ENCODE measurements at places on chromosomes 1 and 21.

GRCh38 chr1:9653210-9653490 is 1.6 kb downstream of the PIK3CD start:
- no peak for DNase-seq

GRCh38 chr1:66137235-66137634 is 344.5 kb downstream of the PDE4B start:
- peak; percentile 7 for DNase-seq

GRCh38 chr1:84299536-84300170 is 1.9 kb upstream of the SAMD13 start:
- DNase-seq, result no peak

DNA sequence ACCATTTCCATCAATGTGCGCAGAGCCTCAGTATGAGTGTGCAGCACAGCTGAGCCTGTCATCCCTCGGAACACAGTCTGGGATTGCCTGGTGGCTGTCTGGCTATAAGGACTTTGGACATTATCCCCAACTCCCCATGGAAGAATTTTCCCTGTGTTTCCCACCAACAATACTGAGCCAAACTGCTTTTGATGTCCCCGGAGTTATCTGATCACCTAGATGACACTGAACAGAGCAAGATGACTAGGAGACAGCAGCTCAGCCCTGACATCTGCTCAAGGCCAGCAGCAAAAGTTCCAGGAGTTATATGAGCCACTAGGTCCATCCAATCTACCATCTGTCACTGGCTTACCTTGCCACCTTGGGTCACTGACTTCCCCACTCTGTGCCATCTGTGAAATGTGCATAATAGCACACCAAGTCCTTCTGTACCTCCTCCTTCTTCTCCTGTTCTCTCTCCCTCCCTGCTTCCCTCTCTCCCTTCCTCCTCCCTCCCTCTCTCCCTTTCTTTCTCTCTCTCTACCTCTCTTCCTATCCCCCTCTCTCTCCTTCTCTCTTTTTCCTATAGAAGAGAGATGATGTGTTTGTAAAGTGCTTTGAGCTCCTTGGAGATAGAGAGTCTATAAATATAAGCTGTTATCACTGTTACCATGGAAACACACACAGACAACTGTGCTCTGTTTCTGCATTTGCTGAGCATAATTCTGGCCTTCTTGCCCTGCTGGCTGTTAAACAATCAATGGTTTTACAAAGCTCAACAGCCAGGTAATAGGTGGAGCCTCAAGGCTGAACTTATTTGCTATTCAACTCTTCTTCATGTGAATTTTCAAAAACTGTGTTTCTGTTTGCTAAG is 19.7 kb upstream of the ATP1B1 start:
- DNase-seq, result no peak

DNA sequence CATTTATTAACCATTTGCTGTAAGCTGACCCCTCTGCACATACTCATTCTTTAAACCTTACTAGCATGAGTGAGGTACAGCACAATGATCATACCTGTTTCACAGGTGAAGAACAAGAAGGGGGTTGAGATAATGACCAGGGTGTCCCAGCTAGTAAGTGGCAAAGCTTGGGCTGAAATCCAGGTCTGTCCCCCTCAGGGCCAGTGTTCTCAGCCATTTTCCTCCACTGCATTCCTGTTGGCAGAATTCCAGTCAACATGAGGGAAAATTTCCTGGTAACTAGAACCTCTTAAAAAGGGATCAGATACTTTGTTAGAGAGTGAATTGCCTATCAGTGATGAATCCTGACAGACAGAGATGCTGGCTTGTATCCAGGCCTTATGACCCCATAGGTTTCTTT is 48.1 kb downstream of the SPATA46 start:
- DNase-seq, result no peak

DNA sequence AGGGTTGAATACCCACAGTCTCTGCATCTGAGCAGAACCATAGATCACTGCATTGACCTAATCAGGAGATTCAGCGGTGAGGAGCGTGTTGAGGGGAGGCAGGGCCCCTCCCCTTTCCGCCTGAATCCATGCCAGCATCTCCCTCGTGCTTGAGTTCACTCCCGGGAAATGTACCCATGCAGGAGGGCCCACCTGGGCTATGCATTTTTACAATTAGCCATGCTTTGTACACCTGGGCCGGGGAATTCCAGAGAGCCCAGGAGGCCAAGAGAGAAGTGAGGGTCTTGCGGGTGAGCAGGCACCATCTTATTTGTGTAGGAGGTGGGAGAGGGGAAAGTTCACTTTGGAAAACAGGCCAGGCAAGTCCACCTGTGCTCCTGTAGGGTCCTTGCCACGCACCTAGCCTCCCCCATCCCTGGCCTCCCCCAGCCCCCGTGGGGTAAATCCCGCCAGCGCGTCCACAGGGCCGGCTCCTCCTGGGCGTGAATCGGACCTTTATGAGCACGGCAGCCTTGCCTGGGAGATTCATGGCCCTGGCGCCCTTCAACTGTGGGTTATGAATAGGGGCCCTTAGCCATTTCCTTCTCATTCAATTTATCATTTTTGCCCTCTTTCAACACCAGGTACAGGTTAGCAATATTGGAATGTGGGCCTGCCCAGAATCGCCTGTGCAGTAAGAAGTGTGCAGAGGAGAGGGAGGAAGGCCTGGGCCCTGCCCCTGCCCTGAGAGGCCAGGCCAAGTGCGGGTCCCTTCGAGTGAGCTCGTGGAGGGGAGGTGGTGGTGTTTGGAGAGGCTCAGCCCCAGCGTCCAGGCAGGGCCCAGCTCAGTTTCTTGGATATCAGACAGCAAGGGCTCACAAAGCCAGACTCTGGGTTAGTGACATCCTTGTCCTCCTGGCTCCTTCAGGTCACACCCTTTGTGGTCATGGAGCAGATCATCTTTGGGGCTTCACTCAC is 84.4 kb upstream of the ACTRT2 start:
- no peak for DNase-seq

DNA sequence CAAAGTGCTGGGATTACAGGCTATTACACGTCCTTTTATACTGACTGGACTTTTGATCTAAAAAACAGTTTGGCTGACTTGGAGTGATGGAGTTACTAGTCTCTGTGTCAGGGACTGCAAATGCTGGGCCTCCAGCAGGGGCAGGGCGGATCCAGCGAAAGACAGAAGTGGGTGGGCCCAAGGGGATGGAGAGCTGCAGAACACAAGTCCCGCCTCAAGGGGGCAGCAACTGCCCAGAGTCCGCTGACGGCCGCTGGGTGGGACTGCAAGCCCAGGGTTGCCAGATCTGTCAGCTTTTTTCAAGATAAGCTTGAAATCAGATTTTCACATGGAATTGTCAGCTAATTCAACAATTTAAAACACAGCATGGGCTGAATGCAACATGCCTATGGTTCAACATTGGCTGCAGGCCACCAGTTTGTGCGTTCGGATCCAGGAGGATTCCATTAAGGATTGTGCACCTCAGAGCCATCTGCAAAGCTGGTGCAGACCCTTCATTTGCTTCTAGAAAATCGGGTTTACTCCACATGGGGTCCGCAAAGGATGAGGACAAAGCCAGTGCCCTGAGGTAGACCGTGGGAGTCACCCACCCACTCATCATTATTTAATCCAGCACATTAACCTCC is 10.7 kb downstream of the STMN1 start:
- DNase-seq, result peak; percentile 98

GRCh38 chr1:6278263-6278662 is 17.4 kb upstream of the GPR153 start:
- no peak for DNase-seq

DNA sequence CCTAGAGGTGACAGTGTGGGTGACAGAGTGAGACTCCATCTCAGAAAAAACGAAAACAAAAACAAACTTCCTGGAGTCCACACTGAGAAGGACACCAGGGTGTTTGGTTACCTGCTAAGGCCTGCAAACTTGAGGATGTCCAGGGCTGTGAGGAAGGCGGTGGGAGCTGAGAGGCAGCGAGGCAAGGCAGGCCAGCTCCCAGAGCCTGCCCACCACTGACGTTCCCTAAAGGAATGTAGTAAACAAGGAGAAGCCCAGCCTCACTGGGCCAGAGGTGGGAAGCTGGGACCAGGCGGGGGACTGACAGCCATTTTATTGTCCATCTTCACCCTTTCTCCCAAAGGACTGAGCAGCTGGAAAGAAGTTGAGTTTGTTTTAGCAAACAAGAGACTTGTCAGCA is 24.1 kb downstream of the SHISA4 start:
- no peak for DNase-seq

- no peak for DNase-seq
Observed at GRCh38 chr21:41018431-41018830, 149.5 kb upstream of the BACE2 start.

DNA sequence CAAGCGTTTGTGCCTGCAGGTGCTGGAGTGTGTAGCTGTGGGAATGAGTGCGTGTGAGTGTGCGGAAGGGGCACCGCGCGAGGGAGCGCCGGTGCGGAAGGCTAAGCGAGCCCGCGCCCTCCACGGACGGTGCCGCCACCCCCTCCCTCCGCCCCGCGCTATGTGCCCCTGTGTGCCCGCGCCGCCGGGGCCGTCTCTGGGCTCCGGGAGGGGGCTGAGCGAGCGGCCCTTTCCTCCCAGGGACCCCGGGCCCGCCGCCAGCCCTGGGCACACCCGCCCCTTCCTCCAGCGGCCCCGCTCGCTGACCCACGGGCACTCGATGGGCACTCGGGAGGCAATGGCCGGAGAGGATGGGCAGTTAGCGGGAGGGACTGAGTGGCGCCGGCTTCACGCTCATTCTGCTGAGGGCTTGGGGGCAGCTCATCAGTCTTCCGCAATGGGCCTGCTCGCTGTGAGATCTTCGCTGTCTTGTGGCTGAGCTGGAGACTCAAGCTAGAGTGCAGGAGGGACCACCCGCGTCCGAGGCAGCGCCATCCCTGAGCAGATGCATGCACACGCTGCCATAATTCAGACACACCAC is 8.6 kb upstream of the ADGRB2 start:
- no peak for DNase-seq

DNA sequence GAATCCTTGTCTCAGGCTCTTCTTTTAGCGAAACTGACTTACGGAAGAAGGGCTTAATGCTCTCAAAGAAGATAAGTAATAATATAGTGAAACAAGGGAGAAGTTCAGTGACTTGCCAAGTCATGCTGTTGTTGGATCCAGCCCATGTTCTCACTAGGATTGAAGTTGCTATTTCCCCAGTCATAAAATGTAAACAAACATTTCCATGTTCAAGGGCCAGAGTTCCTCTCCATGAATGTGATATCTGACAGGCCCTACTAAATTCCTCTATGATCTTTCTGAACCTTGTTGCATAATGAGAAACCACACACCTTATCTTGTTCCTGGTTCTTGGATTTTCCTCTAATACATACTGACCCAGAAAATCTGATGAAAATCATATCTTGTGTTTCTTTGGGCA is 876.5 kb upstream of the B3GALT2 start:
- DNase-seq, result no peak

GRCh38 chr1:209430821-209431259 is 152.7 kb upstream of the CAMK1G start:
- no peak for DNase-seq

GRCh38 chr1:81920245-81920740 is 119.6 kb downstream of the ADGRL2 start:
- DNase-seq, result peak; percentile 59

DNA sequence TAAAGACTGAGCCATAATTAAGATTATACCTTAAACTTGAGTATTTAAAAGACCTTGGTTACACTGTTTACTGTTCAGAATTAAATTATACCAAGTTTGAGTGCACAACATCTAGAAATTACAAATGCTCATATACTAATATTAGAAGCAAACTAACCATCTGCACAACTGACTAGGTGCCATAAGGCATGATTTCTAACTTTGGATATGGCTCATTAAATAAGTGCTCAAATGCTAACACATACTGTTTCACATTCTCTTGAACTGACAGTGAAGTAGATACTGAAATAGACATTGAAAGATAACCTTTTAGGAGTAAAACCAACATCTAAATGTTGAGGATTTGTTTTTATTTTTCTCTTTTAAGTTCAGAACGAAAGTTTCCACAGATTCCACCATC is 74.1 kb downstream of the PRKAA2 start:
- no peak for DNase-seq

DNA sequence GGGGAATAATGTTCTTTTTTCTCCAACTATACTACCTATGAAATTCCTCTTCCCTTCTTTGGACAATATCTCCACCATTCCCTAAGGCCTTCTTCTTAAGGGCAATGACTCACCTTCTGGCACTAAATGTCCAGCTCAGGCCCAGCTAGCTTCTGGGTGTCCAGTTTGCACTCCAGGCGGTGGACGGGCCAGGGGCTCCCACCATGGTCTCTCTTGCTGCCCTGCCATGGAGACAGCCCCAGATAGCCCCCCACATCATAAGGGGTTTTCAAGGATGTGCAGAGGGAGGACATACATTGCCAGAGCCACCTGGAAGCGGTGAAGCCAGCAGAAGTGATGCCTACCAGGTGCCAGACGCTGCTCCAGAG is 43.8 kb downstream of the C1orf198 start:
- no peak for DNase-seq

DNA sequence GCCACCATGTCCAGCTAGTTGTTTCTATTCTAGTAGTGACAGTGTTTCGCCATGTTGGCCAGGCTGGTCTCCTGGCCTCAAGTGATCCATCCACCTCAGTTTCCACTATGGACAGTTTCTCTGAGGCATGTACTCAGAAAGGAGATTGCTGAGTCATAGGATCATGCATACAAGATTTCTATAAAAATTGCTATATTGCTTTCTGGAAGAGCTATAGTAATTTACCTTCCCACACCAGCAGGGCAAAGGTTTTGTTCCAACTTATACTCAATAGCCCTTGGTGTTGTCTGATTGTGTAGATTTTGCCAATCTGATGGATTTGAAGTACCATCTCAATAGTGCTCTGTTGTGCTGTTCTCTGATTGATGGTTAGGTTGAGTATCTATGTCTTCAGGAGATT is 15.6 kb upstream of the ATP1A1 start:
- peak; percentile 21 for DNase-seq

DNA sequence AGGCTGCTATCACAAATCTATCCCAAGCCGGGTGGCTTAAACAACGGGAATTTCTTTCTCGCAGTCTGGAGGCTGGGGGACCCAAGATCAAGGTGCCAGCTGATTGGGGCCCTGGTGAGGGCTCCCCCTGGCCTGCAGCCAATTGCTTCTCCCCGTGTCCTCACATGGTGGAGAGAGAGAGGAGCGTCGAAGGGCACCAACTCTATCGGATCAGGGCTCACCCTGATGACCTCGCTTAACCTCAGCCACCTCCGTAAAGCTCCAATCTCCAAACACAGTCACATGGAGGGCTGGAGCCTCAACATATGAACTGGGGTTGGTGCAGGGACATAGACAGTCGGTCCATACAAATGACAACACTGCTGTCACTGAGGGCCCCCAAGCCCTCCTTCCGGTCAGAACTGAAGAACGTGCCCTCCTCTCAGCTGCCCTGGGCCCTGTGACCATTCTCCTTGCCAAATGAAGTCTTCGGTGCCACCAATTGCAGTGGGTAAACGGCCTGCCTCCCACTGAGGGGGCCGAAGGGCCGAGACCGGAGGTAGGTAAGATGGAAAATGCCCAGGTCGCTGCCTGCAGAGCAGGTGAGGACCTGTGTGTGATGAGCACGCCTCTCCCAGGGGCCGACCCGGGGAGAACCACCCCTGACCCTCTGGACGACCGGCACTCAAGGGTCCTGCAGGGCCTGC is 211.0 kb downstream of the TOMM20 start:
- no peak for DNase-seq

GRCh38 chr1:185679220-185679619 is 55.0 kb upstream of the HMCN1 start:
- no peak for DNase-seq

GRCh38 chr1:246708166-246708565 is 16.0 kb upstream of the SCCPDH start:
- DNase-seq, result no peak

GRCh38 chr1:38814444-38814983 is 45.1 kb downstream of the RRAGC start:
- DNase-seq, result no peak

GRCh38 chr1:191993549-191993948 is 164.7 kb upstream of the RGS18 start:
- DNase-seq, result peak; percentile 55

GRCh38 chr21:18275781-18276180 is 31.1 kb downstream of the CHODL start:
- DNase-seq, result no peak
